GM03348 (cell line): ENCODE measurements at places on chromosomes 5 and 9.

DNA sequence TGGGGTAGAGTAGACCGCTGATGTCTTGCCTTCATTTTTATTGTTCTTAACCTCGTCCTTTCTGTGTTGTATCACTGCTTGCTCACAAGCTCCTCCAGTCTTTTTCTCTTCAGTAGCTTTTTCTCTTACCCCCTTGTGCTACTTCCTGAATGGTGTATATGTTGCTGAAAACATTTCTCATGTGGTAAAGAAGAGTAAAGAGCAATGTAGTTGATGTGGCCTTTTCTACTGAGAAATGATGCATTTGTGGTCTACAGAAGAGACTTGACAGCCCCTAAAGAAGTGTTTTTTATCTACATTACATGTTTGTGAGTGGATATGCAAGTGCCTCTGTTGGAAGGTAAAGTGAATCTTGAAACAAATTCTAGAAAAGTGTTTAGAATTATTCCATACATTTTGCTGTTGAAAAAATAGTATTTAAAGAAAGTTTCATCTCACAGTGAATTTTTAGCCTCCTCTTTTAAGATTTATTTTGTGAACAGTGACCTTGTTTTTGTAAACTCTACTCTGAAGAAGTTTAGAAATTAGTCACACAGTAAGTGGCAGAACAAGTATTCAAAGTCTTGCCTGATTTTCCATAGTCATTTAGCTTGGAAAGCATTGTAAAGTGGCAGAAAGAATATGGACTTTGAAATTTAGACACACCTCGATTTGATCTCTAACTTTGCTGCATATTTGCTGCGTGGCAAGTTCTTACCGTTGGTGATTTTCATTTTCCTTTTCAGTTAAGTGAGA, 17.4 kb downstream of the CDC42SE2 start:
- no peak for DNase-seq

DNA sequence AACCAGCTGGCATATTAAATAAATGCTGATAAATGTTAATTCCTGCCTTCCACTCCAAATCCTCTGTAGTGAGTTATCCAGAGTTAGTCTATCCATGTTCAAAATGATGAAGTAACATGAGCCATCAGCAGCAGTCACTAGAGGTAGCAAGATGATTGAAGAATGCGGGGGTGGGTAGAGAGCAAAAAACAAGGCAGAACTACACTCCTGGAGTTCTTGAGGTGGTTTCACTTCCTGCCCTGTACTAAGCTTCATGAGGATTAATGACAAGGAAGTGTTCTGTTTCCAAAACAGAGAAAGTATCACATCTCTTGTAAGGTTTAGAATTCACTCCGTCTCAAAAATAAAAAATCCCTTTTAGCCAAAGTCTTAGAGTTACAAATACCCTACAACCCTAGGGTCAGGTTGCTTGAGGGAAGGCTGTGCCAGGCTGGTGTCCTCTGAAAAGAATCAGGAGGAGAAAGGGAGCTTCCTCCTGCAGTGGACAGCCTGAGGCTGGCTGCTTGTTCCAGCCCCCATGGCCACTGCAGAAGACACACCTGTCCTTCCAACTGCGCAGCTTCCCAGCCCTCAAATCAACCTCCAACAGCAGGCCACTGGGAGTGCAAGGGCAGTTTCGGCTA, 180.2 kb downstream of the DENND1A start:
- DNase-seq: no peak

DNA sequence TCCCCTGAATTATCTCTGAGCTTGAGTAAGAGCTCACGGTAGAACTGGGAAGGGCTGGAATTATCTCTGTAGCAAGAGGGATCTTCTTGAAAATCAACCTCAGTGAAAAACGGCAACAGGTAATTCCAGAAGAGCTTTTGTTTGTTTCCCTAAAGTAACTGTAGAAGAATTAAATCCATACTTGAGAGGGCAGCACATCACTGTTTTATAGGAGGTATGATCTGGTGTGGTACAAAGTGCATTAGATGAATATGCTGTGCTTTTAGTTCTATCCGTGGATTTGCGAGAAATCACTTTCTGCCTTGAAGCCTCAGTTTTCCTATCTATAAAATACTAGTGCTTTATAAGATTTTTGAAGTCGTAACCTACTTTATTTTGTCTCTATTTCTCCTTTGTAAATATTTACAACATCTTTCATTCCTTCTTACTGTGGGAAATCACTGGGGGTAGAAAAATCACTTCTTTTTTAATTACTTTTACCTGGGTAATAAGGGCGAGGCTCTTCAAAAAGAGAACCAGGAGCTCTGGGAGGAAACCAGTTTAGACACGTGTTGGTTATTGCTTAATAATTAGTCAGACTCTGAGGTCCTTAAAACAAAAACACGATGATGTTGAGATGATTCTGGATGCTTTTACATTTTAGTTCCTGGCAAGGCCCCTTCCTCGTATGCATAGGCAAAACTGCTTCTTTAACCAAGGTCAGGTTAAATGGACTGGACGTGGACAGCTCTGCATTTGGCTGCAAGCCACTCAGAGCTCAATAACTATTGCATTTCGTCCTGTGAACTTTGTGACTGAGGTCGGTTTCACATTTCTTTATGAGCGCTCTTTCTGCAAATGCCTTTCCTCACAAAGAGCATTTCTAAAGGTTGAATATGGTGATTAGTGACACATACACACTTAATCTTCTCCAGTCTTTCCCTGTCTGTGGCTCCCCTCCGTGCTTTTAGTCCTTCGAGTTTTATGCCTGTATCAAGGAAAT, 376.1 kb downstream of the BRINP1 start:
- DNase-seq: no peak

DNA sequence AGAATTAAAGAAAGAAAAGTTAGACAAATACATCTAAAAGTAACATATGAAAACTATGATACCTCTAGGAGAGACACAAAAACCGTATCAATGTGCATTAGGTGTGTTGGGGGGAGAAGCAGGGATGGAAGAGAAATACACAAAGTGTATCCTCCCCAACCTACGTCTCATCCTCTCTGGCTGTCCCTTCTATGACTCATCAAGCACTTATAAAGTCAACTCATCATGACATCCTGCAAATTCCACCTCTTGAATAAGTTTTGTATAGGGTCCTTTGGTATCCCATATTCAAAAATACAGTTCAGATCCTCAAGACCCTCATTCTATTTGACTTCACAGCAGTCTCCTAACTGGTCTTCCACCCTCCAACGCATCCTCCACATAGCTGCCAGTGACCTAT, 917.6 kb upstream of the DMAC1 start:
- no peak for DNase-seq

- peak; percentile 8 for DNase-seq
These were observed 8.9 kb downstream of the AGXT2 start for GRCh38 chr5:35038891-35039290.

GRCh38 chr5:16528382-16529110, 62.9 kb upstream of the ZNF622 start:
- no peak for DNase-seq
